ENCODE measurements at places on chromosomes 3 and 15.

DNA sequence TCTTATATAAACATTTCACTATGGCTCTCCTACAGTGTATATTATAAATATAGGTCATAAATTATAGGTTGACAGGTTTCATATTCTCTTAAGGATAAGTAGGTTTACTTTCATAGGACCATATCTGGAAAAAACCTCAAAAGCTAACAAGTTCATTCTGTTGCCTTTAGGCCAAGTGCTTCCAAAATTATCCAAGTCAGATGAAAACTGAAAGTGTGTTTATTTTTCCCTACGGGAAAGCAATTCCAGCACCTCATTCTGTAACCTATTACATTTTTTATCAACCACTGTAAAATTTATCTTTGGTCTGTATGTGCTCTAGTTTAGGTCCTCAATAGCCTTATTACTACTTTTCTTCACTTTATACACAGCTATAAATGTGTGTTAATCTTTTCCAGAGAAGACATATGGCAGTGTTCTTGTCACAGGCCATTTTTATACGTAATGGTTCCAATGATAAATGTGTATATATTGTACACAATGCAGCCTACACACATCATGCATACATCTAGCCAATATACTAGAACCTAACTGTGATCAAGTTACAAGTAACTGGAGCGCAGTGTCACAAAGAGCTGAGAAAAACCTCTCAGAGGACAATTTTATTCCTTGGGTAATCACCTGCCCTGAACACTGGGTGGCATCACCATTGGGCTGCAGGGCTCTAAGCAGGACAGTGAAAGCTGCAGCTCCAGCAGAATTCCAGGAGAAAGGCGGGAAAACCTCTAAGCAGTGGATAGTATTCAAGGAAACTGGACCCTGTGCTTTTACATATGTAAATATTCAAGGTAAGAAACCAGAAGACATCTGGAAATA lies 251.3 kb downstream of the CTNNB1 start:
- no peak for DNase-seq

DNA sequence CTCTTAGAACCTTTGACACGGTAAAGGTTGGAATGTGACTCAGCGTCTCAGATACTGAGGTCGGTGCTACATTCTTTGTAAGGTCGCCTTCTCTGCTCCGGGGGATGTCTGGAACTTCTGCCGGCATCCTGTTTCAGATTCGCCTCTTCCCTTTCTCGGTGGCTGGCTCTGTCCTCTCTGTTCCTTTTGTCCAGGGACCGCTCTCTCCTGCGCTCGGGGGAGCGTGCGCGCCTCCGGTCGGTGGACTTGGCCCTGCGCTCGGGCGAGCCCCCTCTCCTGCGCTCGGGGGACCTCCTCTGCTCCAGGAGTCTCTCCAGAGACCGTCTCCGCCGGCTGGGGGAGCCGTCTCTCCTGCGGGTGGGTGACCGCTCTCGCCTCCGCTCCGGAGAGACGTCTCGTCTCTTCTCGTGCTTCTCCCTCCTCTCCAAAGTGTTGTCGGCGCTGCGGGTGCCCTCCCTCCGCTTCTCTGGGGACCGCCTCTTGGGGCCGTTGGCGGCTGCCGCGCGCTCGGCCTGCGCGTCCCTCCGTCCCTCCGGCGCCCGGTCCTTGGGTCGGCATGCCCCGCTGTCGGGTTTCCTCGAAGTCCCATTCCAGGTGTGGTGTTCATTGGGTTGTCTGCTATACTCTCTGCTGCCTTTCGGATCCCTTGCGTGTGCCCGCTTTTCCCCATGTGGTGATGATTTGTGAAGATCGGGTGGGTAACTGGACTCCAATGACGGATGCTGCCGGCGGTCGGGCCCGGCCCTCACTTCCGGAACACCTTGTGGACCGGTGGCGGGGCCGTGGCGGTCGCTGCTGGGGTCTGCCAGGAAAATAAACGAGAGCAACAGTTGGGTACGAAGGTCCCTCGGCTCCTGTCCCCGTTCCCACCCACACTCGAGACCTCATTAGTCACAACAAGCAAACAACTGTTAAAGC lies 668.8 kb upstream of the ADAMTS9 start:
- peak; percentile 32 for DNase-seq

- DNase-seq: peak; percentile 76
Measured at GRCh38 chr3:171192176-171192854, 165.8 kb upstream of the SLC2A2 start.

- peak; percentile 42 for DNase-seq
Measured at GRCh38 chr3:16978234-16978920, 93.6 kb downstream of the PLCL2 start.

DNA sequence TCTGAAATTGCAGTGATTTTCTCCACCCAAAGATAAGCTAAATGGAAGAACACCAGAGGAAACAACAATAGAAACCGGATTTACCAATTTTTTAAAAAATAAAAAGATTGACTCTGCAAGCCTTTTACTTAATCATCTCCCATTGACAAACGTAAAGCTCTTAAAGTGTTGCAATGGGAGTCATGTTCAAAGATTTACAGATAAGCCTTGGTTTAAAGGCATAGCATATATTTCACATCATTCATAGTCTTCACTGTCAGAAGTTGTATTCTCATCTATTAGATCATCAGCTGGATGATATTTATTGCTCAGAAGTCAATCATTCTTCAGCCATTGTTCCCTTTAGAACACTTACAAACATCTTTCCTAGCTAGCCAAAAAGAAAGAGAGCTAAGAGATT lies 397.6 kb downstream of the GBE1 start:
- no peak for DNase-seq

- peak; percentile 86 for DNase-seq
Measured at GRCh38 chr3:72449551-72449950, 398.7 kb downstream of the SHQ1 start.

GRCh38 chr3:12771236-12771635 lies 12.2 kb upstream of the TMEM40 start:
- no peak for DNase-seq

GRCh38 chr15:89087161-89087829 lies 961 bp upstream of the ABHD2 start:
- no peak for DNase-seq

GRCh38 chr3:183131186-183131725 lies 31.3 kb downstream of the LAMP3 start:
- DNase-seq: no peak

DNA sequence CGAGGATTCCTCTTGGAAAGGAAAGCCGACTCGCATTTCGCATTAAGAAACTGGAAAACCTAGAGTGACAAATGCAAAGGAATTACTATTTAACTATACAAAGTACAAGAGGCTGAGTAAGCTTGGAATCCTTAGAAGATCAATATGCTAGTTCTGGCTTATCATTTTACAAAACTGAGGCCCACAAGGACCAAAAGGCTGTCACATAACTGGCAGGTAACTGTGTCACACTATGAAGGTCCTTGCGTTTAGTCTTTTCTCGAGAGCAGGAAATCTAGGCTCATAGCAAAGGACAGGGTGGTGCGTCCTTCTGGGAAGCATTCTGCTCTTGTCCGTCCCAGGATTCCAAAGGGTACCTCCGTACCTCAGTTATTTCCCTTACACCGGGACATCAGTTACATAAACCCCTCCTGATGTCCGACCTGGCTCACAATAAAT lies 629 bp downstream of the RPL24 start:
- DNase-seq: no peak

DNA sequence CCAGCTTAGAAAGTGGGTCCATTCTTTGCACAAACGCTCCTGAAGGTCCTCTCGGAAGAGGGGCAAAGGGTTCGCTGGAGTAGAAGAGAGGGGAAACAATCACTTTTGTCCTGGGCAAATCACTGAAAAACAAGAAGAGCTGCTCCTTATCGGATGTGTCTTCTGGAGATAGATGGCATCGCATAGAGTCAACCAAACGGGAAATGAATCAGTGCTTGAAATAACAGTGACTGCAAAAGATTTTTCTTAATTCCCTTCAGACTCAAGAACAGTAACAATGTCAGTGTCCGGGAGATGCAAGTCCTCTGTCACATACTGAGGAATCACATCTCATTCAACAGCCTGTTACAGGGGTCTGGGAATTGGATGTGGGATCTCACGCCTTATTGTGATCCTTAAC lies 78.8 kb upstream of the PCSK6 start:
- DNase-seq: no peak

DNA sequence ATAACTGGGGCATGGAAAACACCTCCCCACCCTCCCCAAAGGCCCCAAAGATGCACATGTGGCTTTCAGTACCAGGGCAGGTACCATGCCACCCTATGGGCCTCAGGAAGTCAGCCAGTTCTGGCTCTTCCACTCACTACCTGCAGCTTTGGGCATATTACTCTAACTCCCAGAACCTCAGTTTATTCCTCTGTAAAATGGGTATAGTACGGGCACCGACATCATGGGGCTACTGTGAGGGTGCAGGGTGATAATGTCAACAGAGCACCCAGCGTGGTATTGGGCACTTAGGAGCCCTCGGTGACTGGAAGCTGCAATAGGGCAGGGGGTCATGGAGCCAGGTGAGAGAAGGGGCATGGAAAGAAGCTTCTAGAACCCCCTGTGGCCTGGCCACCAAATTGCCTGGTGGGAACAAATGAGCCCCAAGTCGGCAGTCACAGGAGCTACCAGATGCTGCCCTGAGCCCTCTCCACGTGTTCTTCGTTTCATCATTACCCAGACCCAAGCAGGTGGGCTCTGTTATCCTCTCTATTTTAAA lies 512.1 kb downstream of the SHQ1 start:
- no peak for DNase-seq

DNA sequence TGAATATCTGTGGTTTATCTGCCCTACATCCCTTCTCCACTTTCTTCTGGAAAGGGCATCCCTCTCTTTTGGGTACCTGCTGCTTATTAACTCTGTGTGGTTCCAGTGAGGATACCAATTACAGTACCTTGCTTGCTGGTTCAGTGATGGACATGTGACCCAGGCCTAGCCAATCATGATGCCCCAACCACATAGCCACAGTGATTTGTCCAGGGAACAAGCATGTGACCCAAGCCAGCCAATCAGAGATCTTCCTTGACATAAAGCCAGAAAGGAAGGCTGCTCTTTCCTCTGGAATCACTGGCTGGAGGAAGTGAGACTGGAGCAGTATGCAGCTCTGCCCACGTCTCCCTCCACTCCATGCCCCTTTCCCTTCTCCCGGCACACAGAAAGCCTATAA lies 10.9 kb upstream of the TMEM158 start:
- DNase-seq: no peak

DNA sequence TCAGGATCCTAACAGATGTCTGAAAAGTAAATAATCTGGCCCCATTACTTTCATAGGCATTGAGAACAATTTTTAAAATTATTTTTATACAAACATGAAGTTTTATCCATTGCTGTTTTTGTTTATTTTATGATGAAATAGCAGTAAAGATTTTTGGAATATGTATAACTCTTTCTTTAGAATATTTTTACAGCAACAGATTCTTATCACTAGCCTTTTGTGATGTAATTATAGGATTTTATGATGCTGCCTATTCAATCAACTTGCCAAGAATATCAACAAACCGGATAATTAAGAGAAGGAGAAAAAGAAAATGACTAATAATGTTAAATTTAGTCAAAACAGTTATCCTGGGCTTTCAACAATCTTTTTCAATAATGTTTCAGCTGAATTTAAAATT lies 386.3 kb downstream of the ZIC1 start:
- no peak for DNase-seq

DNA sequence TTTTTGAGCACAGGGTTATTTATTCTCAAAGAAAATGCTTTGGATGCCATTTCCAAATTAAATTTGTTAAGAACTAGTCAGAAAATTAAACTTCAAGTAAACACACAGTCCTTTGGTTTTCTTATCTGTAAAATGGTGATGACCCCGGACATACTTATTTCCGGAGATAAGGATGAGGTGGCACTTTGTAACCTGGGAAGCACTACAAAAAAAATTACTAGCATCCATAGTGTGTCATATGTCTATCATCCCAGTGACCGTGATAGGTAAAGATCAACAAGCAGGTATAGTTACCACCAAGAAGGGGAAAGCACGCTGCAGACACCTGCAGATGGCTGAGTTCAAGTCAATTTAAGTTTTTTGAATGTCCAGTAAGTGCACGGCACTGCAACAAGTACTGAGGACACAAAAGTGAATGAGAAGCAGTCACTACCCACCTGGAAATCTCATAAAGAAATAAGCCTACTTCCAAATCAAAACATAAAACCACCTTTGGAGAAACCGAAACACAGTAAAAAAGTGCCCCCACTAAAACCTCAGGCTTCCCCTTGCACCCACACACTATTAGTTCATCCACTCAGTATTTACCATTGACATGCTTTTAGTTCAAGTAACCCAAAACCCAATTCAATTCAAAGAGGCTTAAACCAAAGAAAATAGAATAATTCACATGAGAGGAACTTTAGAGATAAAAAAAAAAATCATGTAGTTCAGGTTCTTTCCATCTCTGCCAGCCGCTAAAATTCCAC lies 24.6 kb downstream of the SEMA5B start:
- DNase-seq: no peak

- no peak for DNase-seq
Measured at GRCh38 chr15:48096355-48096786, 24.4 kb upstream of the SLC24A5 start.

DNA sequence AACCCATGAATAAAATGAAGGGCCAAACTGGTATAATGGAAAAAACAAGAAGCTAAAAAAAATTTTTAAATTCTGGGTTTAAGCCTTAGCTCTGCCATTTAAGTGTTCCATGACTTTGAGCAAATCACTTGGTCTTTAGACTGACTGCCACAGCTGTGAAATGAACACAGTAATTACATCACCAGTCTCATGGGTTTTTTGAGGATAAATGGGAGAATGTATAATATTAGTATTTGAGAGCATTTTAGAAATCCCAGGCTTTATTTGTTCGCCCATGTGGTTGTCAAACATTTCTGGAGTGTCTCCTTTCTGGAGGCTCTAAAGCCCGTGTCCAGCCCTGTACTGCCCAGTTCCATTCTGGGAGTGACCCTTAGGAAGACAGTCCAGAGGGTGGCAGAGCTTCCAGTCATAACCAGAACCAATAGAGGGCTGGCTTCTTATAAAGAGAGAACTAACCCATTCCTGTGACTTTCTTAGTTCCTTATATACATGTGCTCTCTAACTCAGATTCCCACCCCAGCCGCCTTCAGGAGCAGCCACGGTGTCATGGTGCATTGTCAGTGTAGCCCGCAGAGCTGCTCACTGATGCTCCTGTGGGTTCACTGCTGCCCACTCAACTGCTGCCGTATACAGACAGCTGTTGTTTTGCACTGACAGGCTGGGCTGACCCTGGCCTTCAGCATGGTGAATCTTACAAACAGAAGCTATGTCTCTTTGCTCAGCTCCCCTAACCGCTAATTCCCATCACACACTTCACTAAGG lies 44.7 kb downstream of the BOC start:
- DNase-seq: no peak

DNA sequence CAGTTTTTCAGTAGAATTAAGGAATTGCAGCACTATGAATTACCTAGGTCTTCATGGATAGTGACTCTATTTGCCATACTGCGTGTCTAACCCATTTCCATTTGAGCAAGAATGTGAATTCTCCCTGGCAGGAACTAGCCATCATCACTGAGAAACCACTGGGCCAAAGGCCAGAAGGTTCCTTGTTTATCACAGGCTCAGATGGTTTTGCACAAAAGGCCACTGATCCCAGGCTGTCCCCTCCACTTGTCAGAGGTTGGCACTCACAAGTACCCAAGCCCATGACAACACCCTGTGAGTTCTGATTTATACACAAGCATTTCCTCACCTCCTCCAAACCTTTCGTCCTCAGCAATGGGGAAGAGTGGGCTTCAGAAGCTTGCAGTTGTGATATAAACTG lies 131.8 kb downstream of the FOXB1 start:
- DNase-seq: no peak

Measured in fibroblast of gingiva (primary cell).